ENCODE measurements at places on chromosomes 11 and 22.

DNA sequence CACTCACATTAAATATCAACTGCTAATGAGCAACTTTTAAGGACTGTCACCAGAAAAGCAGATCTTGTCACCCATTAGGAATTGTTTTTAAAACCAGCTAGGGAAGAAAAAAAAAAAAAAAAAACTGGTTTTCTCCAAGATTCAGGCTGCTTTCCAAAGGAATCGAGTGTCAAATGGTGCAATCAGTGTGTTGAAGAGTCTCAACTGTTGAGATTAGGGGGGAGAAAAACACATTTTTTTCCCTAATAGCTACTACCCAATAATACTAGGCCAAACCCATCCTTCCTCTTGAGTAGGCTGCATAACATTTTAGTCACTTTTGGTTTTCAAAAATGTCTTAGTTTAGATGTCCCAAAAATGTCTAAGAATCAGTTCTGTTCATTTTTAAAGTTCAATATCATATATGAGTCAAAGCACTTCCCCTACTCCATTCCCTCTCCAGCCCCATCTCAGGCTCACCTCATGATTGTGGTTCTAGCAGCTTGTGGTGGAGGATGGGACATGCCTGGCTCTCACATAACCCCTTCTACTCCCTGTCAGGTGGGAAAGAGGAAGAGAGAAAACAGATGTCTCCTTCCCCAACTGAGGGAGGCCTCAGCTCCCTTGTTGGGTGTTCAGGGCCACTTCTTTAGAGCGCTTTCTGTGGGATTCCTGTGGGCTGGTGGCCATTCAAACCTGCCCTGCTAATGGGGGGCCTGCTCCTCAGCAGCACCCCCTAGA, 193.6 kb downstream of the CWF19L2 start:
- no peak for DNase-seq

DNA sequence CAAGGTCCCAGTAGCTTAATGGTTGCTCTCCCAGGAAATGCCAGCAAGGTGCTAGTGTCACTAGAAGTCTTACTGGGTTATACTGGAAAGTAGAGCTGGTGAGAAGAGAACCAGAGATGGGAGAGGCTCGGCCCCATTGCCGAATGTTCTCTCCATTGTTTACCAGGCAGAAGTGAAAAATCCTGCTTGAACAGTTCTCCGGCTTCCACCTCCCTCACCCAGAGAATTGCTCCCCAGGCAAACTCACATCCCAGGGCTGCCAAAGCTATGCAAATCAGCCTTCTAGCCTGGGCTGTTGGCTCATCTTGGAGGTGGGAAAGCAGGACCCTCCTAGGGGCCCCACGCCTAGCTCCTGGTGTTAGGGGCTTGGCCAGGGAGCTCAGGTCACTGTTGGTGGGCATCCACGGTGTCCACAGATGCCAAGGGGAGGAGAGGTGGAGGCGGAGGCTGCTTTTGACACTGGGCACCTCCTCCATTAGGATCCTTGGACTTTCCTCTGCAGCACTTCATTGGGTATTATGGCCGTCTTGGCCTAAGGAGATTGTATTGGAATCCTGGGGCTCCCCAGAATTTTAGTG, 20.1 kb downstream of the POU2F3 start:
- DNase-seq: no peak

- DNase-seq: no peak
Measured at GRCh38 chr11:94151903-94152677, 23.4 kb downstream of the PANX1 start.

DNA sequence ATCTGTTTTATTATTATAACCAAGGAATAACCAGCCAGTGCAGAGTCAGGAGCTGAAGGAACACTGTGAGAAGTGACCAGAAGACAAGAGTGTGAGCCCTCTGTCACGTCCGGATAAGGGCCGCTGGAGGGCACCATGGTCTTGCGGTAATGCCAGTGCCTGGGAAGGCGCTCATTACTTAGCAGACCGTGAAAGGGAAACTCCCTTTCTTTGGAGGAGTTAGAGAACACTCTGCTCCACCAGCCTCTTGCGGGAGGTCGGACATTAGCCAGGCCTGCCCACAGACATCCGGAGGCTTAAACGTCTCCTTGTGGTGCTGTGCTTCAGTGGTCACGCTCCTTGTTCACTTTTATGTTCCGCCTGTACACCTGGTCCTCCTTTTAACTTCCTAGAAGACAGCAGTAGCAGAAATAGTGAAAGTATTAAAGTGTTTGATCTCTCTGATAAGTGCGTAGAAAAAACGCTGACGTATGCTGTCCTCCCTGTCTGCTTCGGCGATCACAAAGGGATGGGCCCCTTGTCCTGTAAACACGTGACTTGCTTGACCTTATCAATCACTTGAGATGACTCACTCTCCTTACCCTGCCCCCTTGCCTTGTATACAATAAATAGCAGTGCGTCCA, 120.6 kb upstream of the LMO1 start:
- DNase-seq: no peak

DNA sequence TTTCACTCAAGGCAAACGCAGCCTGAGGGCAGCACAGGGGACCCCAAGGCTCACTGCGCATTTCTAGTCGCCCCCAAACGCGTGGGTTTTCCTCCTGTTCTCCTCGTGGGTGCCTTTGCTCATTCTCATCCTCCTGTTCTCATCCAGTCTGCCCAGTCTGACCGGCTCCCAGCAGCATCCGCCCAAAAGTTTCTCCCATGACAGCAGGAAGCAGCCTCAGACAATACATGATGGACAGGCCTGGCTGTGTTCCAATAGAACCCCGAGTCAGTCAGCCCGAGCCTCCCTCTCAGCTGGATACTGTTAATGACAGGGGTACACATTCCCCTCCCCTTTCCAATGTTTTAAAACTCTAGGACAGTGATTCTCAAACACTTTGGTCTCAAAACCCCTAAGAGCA, 22.5 kb upstream of the KRTAP5-7 start:
- DNase-seq: no peak

DNA sequence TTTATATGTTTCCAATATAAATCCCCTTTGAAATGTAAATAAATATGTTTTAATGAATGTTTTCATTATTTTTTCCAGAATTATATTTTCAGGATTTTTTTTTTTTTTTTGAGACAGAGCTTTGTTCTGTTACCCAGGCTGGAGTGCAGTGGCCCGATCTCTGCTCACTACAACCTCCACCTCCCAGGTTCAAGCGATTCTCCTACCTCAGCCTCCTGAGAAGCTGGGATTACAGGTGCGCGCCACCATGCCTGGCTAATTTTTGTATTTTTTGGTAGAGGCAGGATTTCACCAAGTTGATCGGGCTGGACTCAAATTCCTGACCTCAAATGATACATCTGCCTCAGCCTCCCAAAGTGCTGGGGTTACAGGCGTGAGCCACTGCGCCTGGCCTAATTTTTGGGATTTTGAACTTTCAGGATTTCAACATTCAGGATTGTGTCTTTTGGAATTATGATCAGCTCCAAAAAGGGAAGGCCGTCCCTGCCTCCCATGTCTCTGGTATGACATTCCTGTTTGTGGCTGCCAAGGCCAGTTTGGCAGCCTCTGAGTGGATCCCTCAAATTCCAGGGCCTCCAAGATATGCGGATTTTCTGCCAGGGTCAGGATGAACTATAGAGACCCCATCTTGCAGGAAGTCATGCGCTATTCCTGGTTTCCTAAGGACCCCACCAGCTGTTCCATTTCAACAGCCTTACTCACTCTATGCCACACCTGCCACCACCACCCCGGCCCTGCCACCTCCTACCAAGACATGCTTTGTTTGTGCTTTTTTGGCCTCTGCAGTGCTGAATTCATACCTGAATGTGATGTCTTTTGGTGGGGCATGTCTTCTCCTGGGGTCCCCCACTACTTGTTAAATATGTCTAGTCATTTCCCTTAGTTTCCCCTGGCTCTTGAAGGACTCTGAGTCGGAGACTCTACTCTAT, 21.9 kb upstream of the TMPRSS4 start:
- no peak for DNase-seq

- no peak for DNase-seq
Measured at GRCh38 chr11:14635546-14635945, 8.1 kb upstream of the PDE3B start.

DNA sequence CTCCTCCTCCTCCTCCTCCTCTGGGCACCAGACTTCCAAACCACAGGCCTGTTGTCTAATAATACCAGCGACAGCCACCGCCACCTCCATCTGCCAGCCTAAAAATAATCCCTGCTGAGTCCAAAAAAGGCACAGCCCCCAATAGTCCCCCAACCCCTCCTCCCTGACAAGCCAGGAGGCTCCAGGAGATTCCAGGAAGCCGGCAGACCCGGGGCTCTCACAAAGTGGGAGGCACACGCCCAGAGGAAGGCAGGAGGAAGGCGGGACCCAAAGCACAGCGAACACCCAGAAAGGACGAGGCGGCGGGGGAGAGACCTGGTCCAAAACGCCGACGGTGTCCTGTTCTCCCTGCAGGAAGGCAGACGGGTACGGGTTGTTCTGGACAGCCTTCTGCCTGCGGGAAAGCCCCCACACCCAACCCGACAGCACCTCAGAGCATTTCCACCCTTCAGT, 5.9 kb downstream of the IGSF9B start:
- no peak for DNase-seq

- no peak for DNase-seq
Measured at GRCh38 chr11:83007477-83007876, 64.2 kb downstream of the RAB30 start.

DNA sequence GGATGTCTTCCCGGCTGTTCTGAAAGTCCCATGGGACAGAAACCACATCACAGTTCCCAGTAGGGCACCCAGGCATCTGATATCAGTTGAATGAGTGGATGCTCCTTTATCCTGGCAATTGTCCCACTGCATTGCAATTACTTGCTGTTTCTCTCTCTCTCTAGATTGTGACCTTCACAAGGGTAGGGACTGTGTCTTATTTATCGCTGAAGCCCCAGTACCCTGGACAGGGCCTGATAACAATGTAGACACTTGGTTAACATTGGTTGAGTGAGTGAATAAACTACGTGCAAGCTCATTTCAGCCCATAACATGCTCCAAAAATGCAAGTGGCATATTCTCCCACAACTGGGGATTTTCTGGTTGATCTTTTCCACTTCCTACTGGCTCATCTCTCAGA, 193.7 kb upstream of the NARS2 start:
- no peak for DNase-seq

DNA sequence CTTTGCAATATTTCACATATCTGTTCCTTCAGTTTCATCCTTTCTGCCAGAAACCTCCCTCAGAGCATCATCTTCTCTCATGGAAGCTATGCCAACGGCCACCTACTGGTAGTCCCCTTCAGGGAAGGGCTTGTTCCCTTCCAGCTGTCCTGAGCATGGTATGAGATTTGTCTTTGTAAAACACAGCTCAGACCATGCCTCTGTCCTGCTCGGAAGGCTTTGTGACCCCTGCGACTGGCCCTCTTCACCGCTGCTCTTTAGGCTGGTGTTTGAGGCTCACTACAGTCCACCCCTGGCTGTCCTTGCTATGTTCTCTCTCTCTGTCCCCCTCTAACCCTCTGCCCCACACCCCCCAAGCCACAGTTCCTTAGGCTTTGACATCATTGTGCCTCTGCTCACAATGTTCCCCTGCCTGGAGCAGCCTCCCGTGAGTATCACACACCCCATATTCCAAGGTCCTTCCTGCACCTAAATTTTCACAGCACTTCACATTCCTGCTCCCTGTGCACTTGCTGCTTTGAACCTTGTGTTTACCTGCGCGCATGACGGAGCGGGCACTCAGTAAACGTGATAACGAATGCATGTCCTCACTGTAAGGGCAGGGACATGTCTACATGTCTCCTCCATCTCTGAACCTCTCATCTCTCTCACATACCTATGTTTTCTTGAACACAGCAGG, 24.0 kb upstream of the ACER3 start:
- no peak for DNase-seq

GRCh38 chr22:19522881-19523239, 1.4 kb downstream of the CLDN5 start:
- no peak for DNase-seq

GRCh38 chr22:19149991-19150390, at the start of gene GSC2:
Gene GSC2 (minus strand): TSS chr22:19150292. CDS start chr22:19150283, 9 bp downstream.
- DNase-seq: no peak

DNA sequence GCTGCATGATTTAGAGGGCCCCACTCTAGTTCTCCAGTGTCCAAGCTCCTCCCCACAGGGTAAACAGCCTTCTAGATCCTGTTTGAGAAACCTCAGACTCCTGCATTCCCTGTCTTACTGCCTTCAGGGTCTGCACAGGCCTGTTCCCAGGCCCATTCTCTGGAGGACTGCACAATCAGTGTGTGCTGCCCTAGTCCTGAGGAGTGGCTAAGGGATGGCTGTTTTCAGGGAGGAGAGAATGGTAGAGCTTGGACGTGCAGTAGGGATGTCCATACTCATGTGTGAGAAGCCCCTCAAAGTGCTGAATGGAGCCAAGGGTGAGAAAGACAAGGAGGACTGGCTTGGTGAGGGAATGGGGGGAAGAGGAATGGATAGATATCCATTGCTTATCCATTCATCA, 103.8 kb upstream of the CCDC90B start:
- no peak for DNase-seq

GRCh38 chr11:86954269-86955110, 705 bp downstream of the FZD4 start:
- no peak for DNase-seq

DNA sequence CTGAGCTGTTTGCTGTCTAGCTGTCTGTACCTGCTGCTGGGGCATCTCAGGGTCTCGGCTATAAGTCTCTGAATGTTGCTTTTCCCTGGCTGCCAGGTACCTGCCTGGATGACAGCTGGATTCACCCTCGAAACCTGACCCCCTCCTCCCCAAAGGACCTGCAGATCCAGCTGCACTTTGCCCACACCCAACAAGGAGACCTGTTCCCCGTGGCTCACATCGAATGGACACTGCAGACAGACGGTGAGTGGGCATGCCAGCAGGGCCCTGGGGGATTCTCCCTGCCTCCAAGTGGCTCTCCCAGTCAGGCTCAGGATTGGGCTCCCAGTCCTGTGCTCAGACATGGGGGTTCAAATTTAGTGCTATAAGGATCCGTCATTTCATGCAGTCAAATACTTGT, 12.9 kb downstream of the IL17RA start:
- no peak for DNase-seq

GRCh38 chr11:114153224-114153623, 93.7 kb downstream of the ZBTB16 start:
- no peak for DNase-seq

DNA sequence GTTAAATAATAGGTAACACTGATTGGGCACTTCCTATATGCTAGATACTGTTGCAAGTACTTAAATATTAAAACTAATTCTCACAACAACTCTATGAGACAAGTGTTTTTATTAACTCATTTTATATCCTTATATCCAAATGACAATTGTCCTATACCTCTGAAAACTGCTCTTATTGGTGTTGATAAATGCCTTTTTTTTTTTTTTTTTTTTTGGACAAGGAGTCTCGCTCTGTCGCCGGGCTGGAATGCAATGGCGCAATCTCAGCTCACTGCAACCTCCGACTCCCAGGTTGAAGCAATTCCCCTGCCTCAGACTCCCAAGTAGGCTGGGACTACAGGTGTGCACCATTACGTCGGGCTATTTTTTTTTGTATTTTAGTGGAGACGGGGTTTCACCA, 41.6 kb downstream of the MRTFA start:
- no peak for DNase-seq

DNA sequence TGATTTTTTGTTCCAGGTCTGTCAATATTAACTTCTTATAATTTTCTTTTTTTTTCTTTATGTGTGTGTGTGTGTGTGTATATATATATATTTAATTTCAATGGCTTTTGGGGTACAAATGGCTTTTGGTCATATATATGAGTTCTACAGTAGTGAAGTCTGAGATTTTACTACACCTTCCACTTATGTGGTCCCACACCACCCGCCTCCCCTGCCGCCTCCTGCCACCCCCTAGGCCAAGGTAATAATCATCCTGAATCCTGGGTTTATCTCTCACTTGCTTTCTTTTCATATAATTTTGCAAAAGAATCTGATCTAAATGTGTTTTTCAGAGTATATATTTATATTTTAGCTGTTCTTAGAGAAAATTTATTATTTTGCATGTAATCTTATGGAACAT, 11.1 kb downstream of the NEAT1 start:
- DNase-seq: no peak

GRCh38 chr11:79371152-79371551, 69.7 kb downstream of the TENM4 start:
- DNase-seq: no peak

All from esophagus squamous epithelium (tissue), 5 donors.